Fibroblast of skin of right biceps (primary cell): ENCODE measurements at places on chromosomes 12 and 14.
A peak's percentile ranks its signal among the peaks of the same experiment; 100 is the strongest.

DNA sequence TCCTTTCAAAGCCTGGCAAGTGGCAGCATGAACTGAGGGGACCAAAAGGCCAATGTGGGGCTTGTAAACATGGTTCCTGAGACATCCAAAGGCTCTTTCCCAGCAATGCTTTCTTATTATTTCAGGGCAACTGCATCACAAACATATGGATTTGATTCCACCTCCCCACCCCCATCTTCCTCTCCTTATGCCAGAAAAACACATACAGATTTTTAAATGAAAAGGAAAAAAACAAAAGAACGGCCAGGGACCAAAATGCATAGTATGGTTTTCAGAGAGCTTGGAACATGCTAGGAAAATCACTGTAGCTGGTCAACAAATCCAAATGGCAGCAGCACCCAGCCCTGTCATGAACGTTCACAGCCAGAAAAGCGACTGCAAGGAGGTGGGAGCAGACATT lies 167.6 kb downstream of the ANO2 start:
- peak; percentile 18 for DNase-seq

DNA sequence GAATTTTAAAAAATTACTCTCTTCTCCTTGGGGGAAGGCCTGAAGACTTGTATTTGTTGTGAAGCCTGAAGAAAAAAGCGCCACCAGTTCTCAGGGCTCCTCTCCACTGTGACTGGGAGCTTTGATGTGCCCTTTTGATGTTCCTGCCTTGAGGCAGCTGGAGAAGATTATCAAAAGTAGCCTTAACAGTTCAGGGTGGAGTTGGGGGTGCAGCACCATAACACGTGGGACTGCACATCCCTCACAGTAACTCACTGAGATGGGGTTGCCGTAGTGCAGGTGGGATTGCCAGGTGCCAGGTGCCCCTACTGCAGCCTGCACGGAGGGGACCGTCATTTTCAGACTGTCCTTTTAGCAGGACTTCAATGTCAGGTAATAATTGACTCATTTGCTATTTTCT lies 474.1 kb downstream of the ETNK1 start:
- DNase-seq = no peak

- DNase-seq = no peak
These were observed 198.5 kb upstream of the PWP1 start for GRCh38 chr12:107487011-107487680.

- DNase-seq = peak; percentile 66
These were observed 161.5 kb upstream of the FRMD6 start for GRCh38 chr14:51490205-51490604.
